ENCODE measurements at places on chromosomes 16 and 17. TPM values are rescaled to one million over a fixed set of nuclear protein-coding genes. Genes with fewer than 3 reads are reported as not detected.

LRRC36 gene
- 2.7 TPM for total RNA-seq

SEPTIN1 gene
- total RNA-seq = 0.09 TPM

QPRT gene
- under 0.01 TPM for total RNA-seq

PLA2G10 gene
- total RNA-seq = not detected

LDHD gene
- total RNA-seq = 1.4 TPM

KRTAP4-1 gene
- total RNA-seq = not detected

APOH gene
- total RNA-seq = not detected

ZNF23 gene
- total RNA-seq = 7.2 TPM

FSCN2 gene
- total RNA-seq = 0.27 TPM

ABCC12 gene
- not detected for total RNA-seq

MT1H gene
- not detected for total RNA-seq

TERB1 gene
- under 0.01 TPM for total RNA-seq
